ENCODE measurements at places on chromosomes 11 and 22.

DNA sequence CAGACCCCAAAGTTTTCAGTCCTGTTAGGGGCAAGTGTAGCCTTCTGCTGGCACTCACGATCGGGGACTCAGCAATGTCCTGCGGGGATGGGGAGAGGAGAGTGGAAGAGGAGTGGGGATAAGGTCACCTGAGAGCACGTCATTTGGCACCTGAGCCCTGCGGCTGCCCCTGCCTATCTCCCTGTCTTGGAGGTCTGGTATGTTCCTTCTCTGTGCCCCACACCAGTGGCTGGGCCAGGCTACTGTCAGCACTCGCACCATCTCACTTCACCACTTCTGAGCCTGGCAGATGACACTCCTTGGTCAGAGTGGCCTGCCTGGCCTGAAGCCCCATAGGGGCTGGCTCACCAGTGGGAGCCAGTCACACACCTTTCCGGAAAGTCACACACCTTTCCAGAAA lies 20.1 kb upstream of the CHADL start:
- DNase-seq: no peak

DNA sequence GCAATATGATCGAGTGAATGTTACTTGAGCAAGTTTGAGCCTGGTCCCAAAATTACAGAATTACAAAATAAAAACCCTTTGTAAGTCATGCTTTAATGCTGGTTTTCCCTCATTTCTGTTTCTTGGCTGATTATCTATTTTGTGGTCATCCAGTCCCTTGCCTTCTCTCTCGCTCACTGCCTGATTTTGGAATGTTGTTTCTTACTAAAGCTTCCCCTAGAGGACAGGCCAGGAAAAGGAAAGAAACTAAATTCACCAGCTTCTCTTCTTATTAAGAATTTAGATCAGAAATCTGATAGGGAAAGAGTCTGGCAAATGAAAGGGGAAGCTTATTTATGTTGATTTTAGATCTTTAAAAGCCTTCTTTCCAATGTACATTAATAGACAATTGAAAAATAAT lies 16.6 kb upstream of the BDNF start:
- no peak for DNase-seq

- DNase-seq: no peak
Observed at GRCh38 chr22:35424081-35424480, 24.1 kb downstream of the MCM5 start.

GRCh38 chr11:85027346-85027745 lies 599.8 kb downstream of the DLG2 start:
- no peak for DNase-seq

GRCh38 chr22:27554841-27555456 lies 246.6 kb downstream of the MN1 start:
- no peak for DNase-seq

- no peak for DNase-seq
Observed at GRCh38 chr11:94866936-94867795, 99.0 kb downstream of the AMOTL1 start.

- no peak for DNase-seq
Observed at GRCh38 chr11:84857746-84858145, 769.4 kb downstream of the DLG2 start.

- DNase-seq: no peak
Observed at GRCh38 chr11:78542007-78542406, 32.7 kb downstream of the NARS2 start.

GRCh38 chr22:26679003-26679629 lies 21.7 kb downstream of the MIAT start:
- DNase-seq: peak; percentile 35

DNA sequence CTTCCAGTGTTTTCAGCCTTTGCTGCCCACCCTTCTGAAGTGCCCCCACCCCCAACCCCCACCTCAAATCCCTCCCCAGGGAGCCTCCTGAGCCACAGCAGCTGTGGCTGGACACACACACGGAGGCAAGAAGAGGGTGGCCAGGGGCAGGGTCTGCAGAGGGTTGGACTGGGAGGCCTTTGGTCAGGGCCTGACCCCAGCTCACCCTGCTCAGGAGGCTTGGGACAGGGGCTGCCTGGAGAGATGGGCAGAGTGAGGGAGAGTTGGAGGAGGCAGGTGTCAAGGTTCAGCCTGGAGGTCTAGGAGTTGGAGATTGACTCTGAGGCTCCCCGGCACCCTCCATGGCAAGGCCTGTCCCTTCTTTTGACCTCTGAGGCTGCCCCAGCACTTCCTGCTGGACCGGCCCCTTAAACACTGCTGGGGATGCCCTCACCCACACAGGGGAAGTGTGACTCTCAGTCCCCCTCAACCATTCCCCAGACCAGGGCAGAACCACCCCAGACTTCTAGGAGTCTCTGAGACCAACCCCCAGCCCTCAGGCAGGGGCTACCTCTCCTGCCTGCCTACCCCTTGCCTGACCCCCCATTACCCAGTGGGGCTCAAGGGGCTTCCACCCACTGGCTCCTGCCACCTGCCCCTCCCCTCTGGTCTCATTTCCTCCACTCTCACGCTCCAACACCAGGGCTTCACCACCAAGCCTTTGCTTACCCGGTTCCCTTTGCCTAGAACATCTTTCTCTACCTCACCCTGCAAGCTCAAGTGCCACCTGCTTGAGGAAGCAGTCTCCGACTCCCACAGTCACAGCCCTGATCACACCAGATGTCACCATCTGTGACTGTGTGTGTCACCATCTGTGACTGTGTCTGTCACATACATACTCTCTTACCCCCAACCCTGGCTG lies 8.6 kb downstream of the ARAP1 start:
- DNase-seq: no peak

- no peak for DNase-seq
Observed at GRCh38 chr11:25769287-25769686, 562.6 kb upstream of the ANO3 start.
